Fibroblast of the aortic adventitia (primary cell): ENCODE measurements at places on chromosomes 3 and 15. TPM values are rescaled to one million over a fixed set of nuclear protein-coding genes. Genes with fewer than 3 reads are reported as not detected.

Gene SAXO2
- total RNA-seq: 0.25 and 1.4 TPM in 2 replicates

Gene GOLGA8S
- under 0.01 TPM in 1 of 2 replicates, not detected in the other for total RNA-seq

Gene VEPH1
- 27.4 and 152 TPM in 2 replicates for total RNA-seq

Gene LSAMP
- 9.8 and 10.7 TPM in 2 replicates for total RNA-seq

Gene P4HTM
- 22.2 and 49.1 TPM in 2 replicates for total RNA-seq

Gene ZNF385D
- 0.57 and 11.5 TPM in 2 replicates for total RNA-seq

Gene ALAS1
- total RNA-seq: 18.8 and 40.8 TPM in 2 replicates
